NCI-H226 (cell line): ENCODE measurements at places on chromosomes 11 and 22.

DNA sequence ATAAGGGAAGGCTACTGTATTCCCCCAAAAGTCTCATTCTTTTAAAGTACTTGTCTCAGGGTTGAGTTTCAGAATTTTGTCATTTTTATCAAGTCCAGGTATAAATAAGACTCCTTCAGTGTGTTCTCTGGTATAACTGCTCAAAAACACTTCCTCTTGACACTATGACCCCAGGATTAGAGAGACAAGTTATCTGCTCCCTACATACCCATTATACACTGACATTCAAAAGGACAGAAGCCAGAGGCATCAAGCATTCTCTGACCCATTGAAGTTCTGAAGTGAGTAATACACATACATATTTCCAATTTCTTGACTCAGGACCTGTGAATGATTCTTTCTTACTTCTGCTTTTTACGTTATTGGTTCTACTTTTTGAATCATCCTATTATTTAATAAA lies 447.8 kb upstream of the CNTN5 start:
- no peak for DNase-seq

- DNase-seq, result no peak
Observed at GRCh38 chr11:83120327-83120726, 36.6 kb upstream of the PCF11 start.

GRCh38 chr22:48084041-48084728 lies 1321.7 kb downstream of the TBC1D22A start:
- no peak for DNase-seq

GRCh38 chr11:28820296-28820989 lies 712.3 kb downstream of the METTL15 start:
- peak; percentile 90 for DNase-seq

DNA sequence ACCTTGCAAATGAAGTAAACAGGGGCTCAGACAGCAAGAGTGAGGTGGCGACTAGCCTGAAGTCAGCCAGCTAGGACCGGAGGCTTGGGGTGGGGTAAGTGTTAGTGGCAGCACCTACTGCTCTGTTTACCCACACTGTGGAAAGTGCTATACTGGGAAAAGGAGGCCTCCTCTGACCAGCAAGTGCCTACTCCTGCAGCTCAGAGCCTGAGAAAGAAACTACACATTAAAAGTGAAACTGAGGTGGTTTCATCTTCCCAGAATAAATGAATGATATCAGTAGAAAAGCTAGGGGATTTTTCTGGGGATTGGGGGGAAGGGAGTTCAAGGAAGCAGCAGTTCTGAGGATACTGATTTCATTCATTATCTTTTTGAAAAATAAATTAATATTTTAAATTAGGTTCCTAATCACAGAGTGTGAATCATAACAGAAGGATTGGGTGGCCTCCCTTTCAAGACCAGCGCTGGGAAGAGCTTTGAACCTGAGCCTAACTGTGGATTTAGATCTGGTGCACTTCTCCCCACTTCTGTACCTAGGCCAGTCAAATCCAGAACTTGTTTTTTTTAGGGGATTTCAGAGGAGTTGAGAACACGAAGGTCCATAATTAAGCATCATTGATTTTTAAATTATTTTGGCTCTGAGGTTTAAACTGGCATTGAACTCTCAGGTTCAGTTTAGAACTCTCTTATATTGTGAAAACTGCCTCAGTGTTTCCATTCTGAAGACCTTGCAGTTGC lies 48.1 kb upstream of the GRAMD1B start:
- no peak for DNase-seq

GRCh38 chr22:36277482-36278291 lies 24.8 kb downstream of the APOL1 start:
- DNase-seq, result no peak

GRCh38 chr11:35154952-35155351 lies 16.0 kb downstream of the CD44 start:
- DNase-seq, result no peak
